Muscle of leg (tissue), 16 donors: ENCODE measurements at places on chromosomes 1 and 21.

GRCh38 chr1:150235294-150235851 lies 539 bp downstream of the ANP32E start:
- H3K27me3 ChIP-seq = no peaks in the 10 kb centered on the region
- H3K27ac ChIP-seq = peak overlapping the region; percentile 98
- H3K4me1 ChIP-seq = peaks cover 2% of the 10 kb centered on the region
- H3K4me3 ChIP-seq = peak overlapping the region; percentile 72

- DNase-seq = no peak
- H3K27me3 ChIP-seq = no peaks in the 10 kb centered on the region
- H3K27ac ChIP-seq = no peak overlapping the region
Measured at GRCh38 chr1:18792747-18793146, 66.7 kb downstream of the TAS1R2 start.

DNA sequence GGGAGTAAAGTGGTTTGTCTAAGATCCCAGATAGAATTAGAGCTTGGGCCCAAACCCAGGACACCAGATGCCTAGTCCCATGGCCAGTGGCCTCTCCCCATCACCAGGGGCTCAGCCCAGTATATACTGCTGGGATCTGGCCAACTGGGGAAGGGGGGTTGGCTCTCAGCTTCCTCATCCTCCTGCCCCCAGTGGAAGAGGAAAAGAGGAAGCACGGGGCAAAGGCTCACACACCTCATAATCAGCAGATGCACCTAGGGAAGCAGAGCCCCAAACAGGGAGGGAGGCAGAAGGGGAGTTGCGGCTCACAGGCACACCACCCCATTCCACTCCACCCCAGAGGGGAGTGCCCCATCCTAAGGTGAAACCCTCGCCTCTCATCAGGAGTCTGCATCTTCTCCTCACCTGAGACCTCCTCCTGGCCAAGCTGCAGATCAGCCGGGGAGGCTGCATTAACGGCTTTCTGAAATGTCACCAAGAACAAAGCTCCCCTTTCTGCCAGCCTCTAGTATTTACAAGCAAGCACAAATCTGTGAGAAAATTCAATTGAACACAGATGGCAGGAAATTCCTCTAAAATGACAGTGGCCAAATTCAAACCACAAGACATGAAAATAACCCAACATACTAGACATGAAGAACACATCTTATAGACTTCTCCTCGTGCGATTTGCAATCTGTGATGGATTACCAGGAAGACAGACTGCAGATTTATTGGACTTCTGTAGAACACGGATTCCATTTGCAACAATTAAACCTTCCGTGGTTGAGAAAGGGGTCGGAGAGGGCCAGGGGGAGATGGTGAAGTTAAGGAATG lies 82.8 kb downstream of the GLIS1 start:
- H3K27ac ChIP-seq = no peak overlapping the region
- H3K4me1 ChIP-seq = peaks cover 2% of the 10 kb centered on the region
- DNase-seq = peak; percentile 33
- H3K36me3 ChIP-seq = no peaks in the 10 kb centered on the region
- H3K27me3 ChIP-seq = peaks cover 8% of the 10 kb centered on the region
- no peak overlapping the region for H3K4me3 ChIP-seq

DNA sequence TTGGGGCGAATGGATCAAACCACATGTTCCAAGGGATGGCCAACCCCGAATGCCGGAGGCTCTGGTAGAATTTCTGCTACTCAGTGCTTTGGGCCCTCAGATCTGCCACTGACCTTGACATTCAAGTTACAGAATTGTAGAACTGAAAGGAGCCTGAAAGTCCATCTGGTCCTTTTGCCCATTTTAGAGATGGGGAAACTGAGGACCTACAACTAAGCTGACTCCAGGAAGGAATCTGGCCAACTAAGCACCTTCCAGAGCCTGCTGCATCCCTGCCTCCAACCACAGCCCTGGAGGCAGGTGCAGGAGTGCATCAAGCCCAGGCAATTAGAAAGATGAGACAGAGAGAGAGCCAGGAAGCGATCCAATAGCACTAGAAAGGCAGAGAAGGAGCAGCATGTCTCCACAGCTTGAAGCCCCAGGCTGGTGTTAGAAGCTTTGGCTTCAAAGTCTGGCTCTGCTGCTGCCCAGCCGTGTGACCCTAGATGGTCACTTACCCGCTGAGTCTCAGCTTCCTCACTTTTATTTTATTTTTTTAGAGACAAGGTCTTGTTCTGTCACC lies 1.3 kb upstream of the CTRC start:
- no peak overlapping the region for H3K4me3 ChIP-seq
- H3K4me1 ChIP-seq = peaks cover 17% of the 10 kb centered on the region
- H3K27me3 ChIP-seq = no peaks in the 10 kb centered on the region

- H3K27me3 ChIP-seq = peaks cover 24% of the 10 kb centered on the region
- no peak for DNase-seq
- no peaks in the 10 kb centered on the region for H3K36me3 ChIP-seq
- peak overlapping the region; percentile 40 for H3K27ac ChIP-seq
- H3K4me3 ChIP-seq = no peak overlapping the region
Measured at GRCh38 chr1:205581321-205581980, 50.4 kb downstream of the ELK4 start.
